Astrocyte (in vitro differentiated cells and primary cell): ENCODE measurements at places on chromosomes 2 and 18. TPM values are rescaled to one million over a fixed set of nuclear protein-coding genes. Genes with fewer than 3 reads are reported as not detected.

- DNase-seq = peak; percentile 75
These were observed 64.8 kb upstream of the EML6 start for GRCh38 chr2:54658564-54659071.

DNA sequence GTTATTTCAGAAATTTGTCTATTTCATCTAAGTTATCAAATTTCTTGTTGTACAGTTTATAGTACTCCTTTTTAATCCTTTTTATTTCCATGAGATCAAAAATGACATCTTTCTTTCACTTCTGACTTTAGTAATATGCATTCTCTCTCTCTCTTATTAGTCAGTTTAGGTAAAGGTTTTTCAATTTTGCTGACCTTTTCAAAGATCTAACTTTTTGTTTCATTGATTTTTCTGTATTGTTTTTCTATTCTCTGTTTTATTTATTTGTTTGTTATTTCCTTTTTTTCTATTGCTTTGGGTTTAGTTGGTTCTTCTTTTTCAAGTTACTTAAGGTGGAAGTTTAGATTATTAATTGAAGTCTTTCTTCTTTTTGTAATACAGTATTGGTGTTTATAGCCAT, 294.2 kb downstream of the CCDC85A start:
- no peak for DNase-seq

DNA sequence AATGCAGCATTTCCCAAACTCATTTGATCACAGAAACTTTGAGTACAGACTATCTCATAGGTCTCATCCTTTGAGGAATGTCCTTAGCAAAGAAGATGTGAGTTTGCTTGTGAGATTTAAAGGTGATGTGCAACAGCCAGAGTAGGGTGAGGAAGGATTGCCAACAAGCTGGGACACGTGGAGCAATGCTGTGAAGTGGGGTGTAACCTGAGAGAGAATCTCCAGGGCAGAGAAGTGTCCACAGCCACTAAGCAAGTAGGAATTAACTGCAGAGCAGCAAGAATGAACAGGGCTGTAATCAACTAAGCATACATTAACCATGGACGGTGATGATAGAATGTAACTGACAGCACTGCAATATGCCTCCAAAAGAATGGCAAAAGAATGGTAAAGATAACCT, 469.9 kb upstream of the NRP2 start:
- DNase-seq = no peak

- DNase-seq = peak; percentile 65
These were observed 18.8 kb downstream of the TEX44 start for GRCh38 chr2:231611273-231612108.

The CDCA7 gene
- total RNA-seq = 4.6 and 5.3 TPM in 2 replicates

The SERPINB7 gene
- total RNA-seq = 11.3 and 18.0 TPM in 2 replicates

The CRYGC gene
- not detected in 2 replicates for total RNA-seq
